Fibroblast of lung (primary cell): ENCODE measurements at places on chromosomes 13 and 19.

DNA sequence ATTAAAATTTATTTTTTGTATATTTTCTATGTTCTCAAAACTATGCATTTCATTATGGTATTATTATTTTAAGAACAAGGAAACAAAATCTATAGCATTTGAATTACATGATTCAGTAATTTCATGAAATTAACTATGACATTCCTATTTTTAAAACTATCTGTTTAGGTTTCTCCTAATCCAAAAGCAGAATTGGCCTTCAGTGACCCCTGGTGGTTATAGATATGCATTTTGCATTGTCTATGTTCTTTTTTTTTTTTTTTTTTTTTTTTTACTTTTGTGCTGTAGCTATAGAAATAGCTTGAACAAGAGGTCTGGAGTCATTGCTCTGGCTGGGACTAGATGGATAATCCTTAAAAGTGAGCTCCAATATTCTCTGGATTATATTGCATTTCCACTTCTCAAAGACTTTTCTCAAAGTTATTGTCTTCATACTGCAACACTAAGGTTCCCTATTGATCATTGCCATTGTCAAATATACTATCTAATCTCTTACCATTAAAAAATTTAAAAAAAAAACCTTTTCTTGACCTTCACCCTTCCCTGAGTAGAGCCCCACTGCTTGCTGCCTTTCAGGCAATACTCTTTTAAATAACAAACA, 15.9 kb upstream of the DNAJC3 start:
- peak; percentile 69 for DNase-seq

DNA sequence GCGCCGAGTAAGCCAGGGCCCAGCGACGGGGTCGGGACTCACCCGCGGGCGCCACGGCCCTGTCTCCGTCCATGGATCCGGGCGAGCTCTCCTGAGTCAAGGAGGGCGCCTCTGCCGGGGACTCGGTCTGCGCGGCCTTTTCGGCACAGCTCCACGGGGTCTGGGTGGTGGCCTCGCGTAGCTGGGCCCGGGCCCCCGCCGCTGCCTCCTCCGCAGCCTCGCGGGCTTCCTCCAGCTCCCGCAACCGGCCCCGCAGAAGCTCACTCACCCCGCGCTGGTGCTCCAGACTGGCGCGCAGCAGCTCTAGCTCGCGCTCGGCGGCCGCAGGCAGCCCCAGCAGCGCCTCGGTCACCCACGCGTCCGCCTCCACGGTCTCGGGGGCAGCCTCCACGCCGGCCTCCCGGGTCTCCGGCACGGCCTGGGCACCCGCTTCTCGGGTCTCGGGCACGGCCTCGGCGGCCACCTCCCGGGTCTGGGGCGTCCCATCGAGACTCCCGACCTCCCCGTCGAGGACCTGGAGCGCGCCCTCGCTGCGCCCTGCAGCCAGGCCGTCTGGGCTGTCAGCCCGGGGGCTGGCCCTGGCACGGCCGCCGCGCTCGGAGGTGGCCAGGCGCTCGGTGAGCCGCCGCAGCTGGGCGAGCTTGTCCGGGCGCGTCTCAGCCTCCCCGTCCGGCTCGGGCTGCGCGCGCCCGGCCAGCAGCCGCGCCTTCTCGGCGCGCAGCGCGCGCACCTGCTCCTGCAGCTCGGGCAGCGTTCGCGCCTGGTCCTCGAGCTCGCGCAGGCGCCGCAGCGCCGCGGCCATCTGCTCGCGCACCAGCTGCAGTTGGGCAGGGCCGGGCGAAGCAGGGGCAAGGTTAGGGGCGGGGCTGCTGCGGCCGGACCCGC, 8.4 kb downstream of the KANK3 start:
- DNase-seq, result peak; percentile 77

DNA sequence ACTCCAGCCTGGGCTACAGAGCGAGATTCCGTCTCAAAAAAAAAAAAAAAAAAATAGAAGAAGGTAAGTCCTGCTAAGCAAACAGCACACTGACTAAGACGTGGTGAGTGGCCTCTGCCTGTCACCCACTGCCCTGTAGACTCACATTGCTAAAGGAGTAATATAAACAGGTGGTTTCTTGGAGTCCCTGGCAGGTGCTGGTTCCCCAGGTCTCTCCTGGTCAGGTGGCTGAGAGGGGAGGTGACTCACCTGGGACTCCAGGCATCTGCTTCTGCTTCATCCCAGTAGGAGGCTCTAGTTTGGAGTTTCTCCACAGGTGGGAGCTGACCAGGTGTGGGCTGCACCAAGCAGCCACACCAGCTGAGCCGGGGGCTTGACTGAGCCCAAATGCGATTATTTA, at the start of gene OR10H1:
OR10H1 (minus strand) TSS at position 359 of the 400 bp plus-strand sequence. CDS start 7,627 bp downstream, outside the sequence.
- DNase-seq, result no peak

DNA sequence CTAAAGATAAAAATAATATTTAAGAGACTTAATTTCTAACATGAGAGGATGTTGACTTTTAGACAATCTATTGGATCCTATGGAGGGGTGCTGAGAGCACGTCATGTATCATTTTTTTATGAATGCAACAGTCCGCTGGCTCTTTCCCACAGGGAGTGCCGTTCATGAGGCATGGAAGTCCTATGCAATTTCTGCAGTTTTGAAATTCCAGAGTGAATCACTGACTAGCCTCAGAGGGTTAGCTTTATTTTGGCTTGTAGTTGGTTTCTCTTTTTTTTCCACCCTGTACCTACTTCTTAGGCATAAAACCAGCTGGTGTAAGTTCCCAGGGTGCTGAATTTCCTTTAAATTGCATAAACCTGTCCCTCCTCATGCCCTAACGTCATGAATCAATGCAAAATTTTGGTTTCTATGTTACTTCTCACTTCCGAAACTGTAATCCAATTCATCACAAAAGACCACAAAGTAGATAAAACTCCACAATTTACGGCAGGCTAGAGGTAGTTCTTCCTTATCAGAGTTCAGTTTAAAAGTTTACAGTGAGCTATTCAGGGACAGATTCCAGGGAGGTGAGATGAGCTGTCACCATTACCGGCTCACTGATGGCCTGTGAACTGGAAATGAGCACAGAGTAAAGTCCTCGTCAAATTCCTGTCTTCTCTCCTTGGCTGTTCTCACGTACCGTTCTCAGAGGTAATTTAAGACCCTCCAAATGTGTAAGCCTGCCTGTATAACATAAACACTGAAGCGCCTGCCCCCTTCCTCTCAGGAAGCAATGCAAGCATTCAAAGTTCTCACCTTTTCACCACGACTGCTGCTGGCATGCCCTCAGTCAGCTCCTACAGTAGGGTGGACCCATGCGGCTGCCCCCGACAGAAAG, 216.6 kb upstream of the SLC10A2 start:
- peak; percentile 95 for DNase-seq

- DNase-seq, result peak; percentile 56
Measured at GRCh38 chr19:10262771-10263170, 8.1 kb upstream of the ICAM1 start.

GRCh38 chr13:105655046-105655445, 880.4 kb downstream of the EFNB2 start:
- DNase-seq, result peak; percentile 90

- DNase-seq, result no peak
Measured at GRCh38 chr13:102571075-102571474, 25.7 kb upstream of the TPP2 start.

DNA sequence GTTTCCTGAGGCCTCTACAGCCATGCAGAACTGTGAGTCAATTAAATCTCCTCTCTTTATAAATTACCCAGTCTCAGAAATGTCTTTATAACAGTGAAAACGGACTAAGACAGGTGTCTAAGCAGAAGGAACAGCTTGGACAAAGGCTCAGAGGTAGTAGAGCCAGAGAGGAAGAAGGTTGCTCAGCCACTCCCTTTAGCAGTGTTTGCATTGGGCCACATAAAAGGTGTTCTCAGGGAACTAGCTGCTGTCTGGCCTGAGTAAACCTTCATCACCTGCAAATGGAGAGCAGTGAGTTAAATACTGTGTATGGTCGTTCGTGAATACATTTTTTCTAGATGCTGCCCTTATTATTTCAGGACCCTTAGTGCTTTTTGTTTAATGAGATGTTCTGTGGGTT, 383.4 kb downstream of the EFNB2 start:
- no peak for DNase-seq

- peak; percentile 21 for DNase-seq
Measured at GRCh38 chr19:19552798-19553197, 14.7 kb downstream of the CILP2 start.

GRCh38 chr13:108377646-108378206, 108.2 kb downstream of the TNFSF13B start:
- no peak for DNase-seq

DNA sequence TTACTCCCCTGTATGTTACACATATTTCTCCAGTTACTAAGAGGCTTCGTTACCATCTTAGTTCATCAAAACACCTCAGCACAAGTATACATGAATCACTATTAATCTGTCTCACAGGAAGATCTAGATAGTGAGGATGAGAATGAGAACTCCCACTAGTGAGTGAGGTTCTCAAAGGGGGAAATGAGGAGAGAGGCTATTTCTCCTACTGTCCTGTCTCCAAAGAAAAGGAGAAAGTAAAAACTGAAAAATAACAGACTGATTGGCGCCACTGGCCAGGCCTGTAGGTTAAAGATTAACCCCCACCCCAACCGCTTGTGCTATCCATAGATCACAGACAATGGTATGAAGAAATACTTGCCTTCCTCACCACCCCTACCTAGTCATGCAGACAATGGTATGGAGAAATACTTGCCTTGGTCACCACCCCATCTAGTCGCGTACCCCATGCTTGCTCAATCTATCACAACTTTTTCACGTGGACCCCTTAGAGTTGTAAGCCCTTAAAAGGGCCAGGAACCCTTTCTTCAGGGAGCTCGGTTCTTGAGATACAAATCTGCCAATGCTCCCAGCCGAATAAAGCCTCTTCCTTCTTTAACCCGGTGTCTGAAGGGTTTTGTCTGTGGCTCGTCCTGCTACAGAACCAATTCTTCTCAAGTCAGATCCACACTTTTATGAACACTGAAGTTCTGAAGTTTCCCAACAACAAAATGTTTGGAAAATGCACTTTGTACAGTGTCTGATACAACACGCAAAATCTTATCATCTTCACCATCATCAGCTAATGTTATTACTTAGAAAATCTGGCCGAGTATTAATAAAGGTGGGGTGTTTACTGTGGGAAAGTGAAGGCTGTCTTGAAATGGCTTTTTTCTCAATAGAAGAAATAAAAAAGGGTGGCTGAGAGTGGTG, 598.1 kb downstream of the UQCRFS1 start:
- no peak for DNase-seq

GRCh38 chr19:38639679-38640078, 7.8 kb upstream of the ACTN4 start:
- no peak for DNase-seq

- no peak for DNase-seq
Measured at GRCh38 chr19:43408043-43408442, 6.6 kb upstream of the TEX101 start.

DNA sequence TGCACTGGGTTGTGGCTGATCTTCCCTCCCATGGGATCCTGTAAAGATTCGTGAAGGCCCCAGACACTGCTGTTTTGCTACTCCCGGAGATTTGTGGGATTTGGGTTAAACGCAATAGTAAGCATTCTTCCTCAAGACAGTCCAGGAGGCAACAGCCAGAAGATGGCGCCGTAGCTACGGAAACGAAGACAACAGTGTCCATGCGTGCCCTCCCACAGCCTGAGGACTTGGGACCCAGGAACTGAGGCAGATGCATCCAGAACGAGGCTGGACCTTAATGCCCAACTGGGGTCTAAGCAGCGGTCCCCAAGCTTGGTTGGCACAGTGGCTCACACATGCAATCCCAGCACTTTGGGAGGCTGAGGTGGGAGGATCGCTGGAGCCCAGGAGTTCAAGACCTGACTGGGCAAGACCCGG, 57.6 kb upstream of the ZNF507 start:
- peak; percentile 77 for DNase-seq

GRCh38 chr13:84296401-84296800, 414.1 kb upstream of the SLITRK1 start:
- DNase-seq, result peak; percentile 72

GRCh38 chr19:49506575-49507105, 5.8 kb upstream of the FCGRT start:
- DNase-seq, result no peak

GRCh38 chr19:3459089-3459881, 21.0 kb downstream of the SMIM24 start:
- DNase-seq, result peak; percentile 95

DNA sequence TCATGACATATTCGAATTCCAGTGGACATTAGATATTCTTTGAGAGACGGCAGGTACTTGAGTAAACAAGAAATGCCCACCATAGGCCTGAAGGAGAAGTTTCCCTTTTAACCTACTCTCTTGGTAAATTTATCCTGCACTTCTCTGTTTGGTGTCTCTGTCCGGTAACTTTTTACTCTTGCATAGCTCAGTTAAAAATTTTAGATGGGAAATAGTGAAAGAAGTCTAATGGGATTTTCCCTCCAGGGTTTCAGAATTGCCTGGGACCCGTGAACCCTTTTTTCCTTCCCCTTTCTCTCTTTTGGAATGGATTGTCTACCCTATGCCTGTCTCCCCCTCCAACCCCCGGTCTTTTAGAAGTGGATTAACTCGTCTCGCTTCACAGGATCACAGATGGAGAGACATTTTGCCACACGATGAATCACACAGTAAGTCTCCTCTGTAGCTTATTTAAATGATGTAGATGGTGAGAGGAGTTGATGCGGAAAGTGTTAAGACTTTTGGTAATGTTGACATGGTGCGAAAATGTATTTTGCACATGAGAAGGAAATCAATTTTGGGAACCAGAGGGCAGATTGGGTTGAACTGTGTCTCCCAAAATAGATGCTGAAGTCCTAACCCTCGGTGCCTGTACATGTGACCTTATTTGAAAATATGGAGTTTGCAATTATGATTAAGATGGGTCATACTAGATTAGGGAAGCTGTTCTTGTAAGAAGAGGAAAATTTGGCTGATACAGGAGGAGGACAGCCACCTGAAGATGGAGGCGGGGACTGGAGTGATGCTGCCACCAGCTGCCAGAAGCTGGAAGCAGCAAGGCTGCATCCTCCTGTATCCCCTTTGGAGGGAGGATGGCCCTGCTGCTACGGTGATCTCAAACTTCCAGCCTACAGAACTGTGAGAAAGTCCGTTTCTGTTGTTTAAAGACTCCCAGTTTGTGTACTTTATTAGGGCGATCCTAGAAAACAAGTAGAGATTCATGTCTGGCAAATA, 711 bp upstream of the MIPEP start:
- peak; percentile 20 for DNase-seq

GRCh38 chr19:50264483-50265186, 61.2 kb downstream of the MYH14 start:
- no peak for DNase-seq

DNA sequence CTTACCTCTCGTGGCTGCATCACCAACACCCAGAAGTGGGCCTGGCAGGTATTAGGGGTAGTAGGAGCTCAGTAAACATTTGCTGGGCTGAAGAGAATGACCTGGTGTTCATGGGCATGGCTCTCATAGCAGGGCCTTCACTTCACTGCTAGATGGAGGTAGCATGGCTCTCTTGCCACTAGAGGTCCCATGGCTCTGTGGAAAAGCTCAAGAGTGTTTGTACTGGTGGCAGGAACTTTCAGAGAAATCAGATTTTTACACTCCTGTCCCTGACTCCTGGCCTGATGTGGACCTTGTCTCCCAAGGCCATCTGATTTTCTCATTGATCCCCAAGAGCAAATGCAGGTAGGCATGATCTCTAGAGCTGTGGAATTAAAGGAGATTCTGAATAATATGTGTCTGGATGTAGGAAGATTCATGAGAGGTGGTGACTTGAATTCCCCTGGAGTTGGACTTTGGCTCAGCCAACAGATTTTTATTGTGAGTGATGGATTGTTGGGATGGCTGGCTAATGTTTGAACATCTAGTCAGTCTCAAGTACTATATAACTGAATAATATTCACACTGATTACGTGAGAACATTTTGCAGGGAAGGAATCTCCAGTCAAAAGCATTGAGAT, 5.7 kb downstream of the ZNF574 start:
- peak; percentile 43 for DNase-seq
